ENCODE measurements at places on chromosomes 3 and 15.

DNA sequence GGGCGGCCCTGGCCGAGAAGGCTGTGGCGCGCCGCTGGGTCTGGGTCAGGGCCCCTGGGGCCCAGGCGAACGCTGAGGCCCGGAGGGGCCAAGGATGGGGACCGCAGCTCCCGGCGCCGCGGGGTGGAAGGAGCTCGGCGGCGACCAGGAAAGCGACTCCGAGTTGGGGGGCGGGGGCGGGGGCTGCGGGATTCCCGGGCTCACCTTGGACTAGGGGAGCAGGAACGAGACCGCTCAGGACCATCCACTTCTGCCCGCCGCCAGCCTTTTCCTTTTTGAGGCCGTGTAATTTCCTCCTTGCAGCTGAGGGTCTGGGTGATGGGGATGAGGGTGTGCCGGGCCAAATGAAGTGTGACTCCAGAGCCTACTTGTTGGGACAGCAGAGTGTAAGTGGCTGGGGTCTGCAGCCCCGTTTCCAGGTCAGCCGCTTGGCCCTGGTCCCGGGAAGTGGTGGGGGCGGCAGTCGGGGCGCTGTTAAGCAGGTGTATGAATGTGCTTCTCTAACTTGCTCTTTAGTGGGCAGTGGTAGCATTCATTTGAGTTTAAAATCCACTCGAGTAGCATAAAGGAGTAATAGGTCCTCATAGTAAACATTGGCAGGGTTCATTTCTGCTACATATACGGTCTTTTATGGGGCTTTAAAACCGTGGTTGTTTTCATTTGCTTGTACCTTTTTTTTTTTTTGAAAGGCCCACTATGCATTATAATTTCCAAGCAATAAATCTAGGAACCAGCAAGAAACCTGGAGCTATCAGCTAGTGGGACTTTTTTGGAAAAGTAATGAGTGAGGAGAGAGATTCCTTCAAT is 717 bp downstream of the PXK start:
- DNase-seq, result peak; percentile 40
- H3K27me3 ChIP-seq, result no peaks in the 10 kb centered on the region
- peaks cover 34% of the 10 kb centered on the region for H3K4me1 ChIP-seq
- H3K27ac ChIP-seq, result peak overlapping the region; percentile 97
- H3K4me3 ChIP-seq, result peak overlapping the region; percentile 99

DNA sequence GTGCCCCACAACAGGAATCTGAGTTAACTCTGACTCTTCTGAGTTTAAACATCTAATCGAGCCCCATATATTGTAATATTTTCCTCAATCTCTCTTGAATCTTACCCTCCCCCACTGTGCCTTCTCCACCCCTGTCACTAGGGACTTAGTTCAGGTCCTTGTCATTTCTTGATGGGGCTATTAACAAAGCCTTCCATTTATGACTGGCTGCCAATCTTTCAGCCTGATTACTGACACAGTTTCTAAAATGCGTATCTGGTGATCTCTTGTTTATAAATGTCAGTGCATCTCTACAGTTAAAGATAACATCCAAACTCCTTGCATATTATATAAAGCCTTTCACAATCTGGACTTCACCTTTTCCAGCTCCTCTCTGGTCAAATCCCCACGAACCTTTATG is 124.3 kb downstream of the IGSF11 start:
- H3K27me3 ChIP-seq, result peaks cover 10% of the 10 kb centered on the region
- no peak for DNase-seq
- H3K27ac ChIP-seq, result no peak overlapping the region
- H3K4me3 ChIP-seq, result no peak overlapping the region
- no peaks in the 10 kb centered on the region for H3K4me1 ChIP-seq

DNA sequence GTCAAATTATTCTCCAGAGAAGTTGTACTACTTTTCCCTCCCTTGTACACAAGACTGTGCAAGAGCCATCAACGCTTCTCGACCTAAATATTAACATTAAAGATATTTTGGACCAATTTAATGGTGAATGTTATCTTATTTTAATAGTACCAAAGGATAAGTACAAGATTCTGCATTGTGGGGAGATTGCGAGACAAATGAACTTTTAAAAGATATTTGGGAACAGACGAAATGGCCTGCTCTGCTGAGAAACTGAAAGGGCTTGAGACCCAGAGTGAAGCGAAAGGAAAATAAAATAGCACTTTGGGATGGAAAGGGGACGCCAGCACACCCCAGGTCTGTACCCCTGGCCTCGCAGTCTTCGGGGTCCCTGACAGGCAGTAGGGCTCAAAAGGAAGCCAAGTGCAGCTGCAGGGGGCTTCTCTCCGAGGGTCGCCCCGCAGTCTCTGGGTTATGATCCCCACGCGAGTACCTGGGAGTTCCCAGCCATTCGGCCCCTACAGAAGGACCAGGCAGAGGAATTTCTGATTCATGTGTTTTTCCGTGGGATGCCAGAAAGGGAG is 97.6 kb upstream of the VGLL3 start:
- H3K36me3 ChIP-seq, result no peaks in the 10 kb centered on the region
- H3K27me3 ChIP-seq, result peaks cover 2% of the 10 kb centered on the region
- H3K4me3 ChIP-seq, result peak overlapping the region; percentile 74
- H3K27ac ChIP-seq, result no peak overlapping the region
- peaks cover 20% of the 10 kb centered on the region for H3K4me1 ChIP-seq

DNA sequence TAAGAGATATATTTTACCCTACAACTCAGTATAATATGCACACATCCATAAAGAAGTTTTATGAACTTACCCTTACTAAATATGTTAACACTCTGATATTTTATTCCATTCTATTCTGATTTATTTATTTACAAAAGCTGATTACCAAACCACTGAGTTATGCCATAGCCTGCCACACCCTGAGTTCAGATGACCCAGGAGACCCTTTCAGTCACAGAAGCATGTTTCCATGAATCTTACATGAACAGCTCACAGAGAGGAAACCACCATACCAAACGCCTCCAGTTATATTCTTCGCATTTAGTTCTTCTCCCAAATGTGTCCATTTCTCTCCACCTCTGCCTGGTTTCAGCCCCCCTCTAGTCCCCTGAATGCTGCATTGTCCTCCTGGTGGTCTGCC is 103.5 kb downstream of the SEMA5B start:
- H3K4me1 ChIP-seq, result no peaks in the 10 kb centered on the region
- no peak overlapping the region for H3K27ac ChIP-seq
- H3K36me3 ChIP-seq, result no peaks in the 10 kb centered on the region
- DNase-seq, result no peak

DNA sequence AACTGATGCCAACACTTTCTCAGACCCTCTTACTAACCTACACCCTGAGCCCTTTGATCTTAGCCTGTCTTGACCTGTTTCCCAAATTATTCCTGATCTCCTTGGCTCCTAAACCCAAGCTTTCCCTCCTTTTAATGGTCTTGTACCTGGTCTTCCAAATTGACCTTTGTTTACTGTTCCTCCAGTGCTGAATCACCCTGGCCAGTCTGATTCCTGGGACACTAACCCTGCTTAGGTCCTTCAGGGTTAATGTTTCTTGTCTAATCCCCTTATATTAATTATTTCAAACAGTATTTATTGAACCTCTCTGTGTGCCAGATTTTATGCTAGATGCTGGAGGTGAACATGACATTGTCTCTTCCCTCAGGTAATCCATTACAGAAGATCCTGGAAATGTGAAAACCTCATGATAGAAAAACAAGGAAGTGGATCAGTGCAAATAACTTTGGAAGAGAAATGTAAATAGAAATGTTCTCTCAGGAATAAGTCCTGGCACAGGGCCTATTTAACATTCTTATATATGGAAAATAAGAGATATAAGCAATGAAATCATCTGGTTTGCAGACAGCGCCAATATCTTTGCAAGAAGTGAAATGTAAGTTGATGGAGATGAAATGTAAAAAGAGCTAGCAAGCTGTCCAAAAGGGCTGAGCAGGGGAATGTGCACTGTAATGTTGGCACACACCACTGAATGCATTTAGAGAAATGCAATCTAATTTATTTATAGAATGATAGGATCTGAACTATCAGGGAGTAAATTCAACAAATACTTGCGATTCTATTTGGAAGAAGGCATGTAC is 20.7 kb downstream of the HGD start:
- H3K4me3 ChIP-seq, result no peak overlapping the region
- no peak overlapping the region for H3K27ac ChIP-seq
- no peak for DNase-seq
- peaks cover 8% of the 10 kb centered on the region for H3K27me3 ChIP-seq

- DNase-seq, result no peak
- H3K27ac ChIP-seq, result no peak overlapping the region
- H3K4me3 ChIP-seq, result no peak overlapping the region
- H3K27me3 ChIP-seq, result peaks cover 3% of the 10 kb centered on the region
- no peaks in the 10 kb centered on the region for H3K36me3 ChIP-seq
These were observed 154.9 kb downstream of the GREM1 start for GRCh38 chr15:32872621-32873283.

- no peak overlapping the region for H3K27ac ChIP-seq
- H3K36me3 ChIP-seq, result peaks cover under 1% of the 10 kb centered on the region
- no peak overlapping the region for H3K4me3 ChIP-seq
These were observed 2.3 kb upstream of the DNAH1 start for GRCh38 chr3:52313774-52314188.

- H3K27ac ChIP-seq, result peak overlapping the region; percentile 22
- no peaks in the 10 kb centered on the region for H3K27me3 ChIP-seq
- DNase-seq, result no peak
- H3K4me3 ChIP-seq, result no peak overlapping the region
- H3K4me1 ChIP-seq, result peaks cover 60% of the 10 kb centered on the region
These were observed 2.9 kb upstream of the PSTPIP1 start for GRCh38 chr15:76991741-76992645.

- no peak overlapping the region for H3K4me3 ChIP-seq
- peaks cover 25% of the 10 kb centered on the region for H3K27me3 ChIP-seq
- H3K36me3 ChIP-seq, result no peaks in the 10 kb centered on the region
- peak; percentile 34 for DNase-seq
- H3K27ac ChIP-seq, result no peak overlapping the region
These were observed 4.7 kb upstream of the RNF13 start for GRCh38 chr3:149808209-149808829.

DNA sequence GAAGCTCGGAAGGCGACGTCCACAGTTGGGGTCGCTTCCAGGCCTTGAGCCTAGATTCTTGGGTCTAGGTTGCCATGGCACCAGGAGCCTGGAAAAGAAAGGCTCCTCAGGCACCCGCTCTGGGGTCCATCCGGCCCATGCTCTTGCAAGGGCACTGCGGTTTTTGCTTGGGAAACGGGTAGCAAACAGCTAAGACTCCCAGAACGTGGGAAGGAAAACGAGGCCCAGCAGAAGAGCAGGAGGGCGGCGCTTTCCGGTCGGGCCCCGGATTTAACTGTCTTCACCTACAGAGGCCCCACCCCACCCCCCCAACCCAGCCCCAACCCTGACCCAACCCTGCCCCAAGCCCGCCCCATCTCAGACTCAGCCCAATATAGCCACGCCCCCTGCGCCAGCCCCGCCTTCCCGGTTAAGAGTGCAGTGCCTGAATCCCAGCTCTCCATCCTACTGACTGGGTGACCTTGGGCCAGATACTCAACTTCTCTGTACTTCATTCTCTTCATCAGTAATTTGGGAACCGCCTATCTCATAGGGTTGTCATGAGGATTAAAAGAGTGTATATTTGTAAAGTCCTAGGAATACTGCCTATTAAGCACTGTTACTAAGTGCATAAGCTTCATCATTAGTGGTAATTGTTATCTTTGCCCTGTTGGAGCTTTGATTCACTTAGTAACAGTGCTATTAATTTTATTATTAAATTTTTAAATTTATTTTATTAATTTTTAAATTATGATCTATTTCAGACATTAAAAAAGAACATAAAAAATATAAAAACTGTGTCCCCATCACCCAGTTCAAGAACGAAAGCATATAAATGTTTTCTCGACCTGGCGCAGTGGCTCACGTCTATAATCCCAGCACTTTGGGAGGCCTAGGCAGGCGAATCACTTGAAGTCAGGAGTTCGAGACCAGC is 28.4 kb upstream of the SMAD6 start:
- no peak overlapping the region for H3K4me3 ChIP-seq
- H3K27ac ChIP-seq, result no peak overlapping the region

- H3K4me3 ChIP-seq, result no peak overlapping the region
- H3K36me3 ChIP-seq, result peaks cover 12% of the 10 kb centered on the region
- no peak for DNase-seq
- H3K27ac ChIP-seq, result no peak overlapping the region
- H3K4me1 ChIP-seq, result peaks cover 7% of the 10 kb centered on the region
These were observed 44.5 kb downstream of the PXK start for GRCh38 chr3:58377168-58377567.

DNA sequence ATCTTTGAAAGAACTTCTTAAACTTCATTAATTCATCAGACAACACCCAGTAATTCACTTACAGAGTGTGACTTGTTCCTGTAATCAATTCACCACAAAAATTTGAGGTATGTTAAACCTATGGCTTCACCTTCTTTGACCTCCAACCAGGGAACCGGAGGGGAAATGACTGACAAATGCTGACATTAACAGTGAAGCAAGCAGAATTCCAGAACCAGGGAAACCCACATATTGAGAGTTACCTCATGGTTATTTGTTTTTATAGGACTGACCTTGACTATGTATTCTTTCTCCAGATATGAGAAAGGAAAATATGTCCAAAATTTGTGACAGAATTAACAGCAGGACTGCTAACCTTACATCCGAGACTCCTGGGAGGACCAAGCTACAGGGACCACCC is 2.7 kb downstream of the P3H2 start:
- peaks cover 5% of the 10 kb centered on the region for H3K4me1 ChIP-seq
- no peak overlapping the region for H3K27ac ChIP-seq
- no peak for DNase-seq
- peaks cover 58% of the 10 kb centered on the region for H3K27me3 ChIP-seq
- no peaks in the 10 kb centered on the region for H3K36me3 ChIP-seq
- no peak overlapping the region for H3K4me3 ChIP-seq

- no peaks in the 10 kb centered on the region for H3K27me3 ChIP-seq
- H3K27ac ChIP-seq, result no peak overlapping the region
- DNase-seq, result no peak
- H3K4me1 ChIP-seq, result peaks cover 33% of the 10 kb centered on the region
- no peak overlapping the region for H3K4me3 ChIP-seq
These were observed 175.4 kb downstream of the MBNL1 start for GRCh38 chr3:152444029-152444641.

Data from T-helper 2 cell treated with Interferon-gamma antibody and Interleukin-4, amounts not matched to agents 5 μg/mL and 100 μg/mL, for 36 hours (primary cell).